Cortex of kidney (tissue), 1 donor: ENCODE measurements at places on chromosomes 2 and 18.

GRCh38 chr2:134137182-134137611, 116.7 kb upstream of the MGAT5 start:
- no peak for DNase-seq

DNA sequence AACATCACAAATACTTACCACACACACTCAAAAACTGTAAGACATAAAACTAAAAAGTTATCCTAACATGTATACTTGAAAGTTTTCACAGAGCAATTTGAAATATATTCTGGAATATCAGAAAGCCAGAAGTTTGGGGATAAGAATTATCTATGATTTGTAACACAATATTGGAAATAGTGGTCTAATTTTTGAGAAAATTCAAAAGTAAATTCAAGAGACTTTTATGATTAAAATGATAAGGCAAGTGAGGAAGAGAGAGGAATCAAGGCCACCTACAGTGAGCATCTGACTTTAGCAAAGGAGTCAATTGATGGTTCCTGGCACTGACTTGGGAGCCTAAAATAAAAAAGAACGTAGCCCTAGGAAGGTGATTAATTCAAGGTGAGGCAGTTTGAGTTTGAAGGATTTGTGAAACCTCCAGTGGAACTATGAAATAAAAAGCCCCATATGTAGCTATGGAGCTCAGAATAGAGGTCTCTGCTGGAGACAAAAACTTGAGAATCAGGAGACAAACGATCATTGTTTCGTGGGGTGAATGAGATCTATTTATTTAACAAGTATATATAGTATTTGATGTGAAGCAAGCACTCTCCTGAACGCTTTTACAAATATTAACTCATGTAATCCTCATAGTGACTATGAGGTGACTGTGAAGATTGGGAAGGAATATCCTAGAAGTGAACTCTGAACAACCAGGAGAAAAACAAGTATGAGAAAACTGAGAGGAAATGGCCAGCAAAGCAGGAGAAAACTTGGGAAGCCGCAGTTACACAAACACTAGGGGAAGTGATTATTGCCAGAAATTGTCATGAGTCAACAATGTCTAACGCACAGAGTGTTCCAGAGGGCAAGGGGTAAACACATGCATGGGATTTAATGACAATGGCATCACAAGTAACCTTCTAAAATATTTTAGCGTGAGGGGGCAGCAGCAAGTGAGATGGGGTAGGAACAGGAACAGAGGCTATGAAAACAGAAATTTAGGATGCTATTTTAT, 12.8 kb downstream of the TFPI start:
- no peak for DNase-seq

- DNase-seq = no peak
Observed at GRCh38 chr18:79800371-79801180, 2.8 kb downstream of the KCNG2 start.

GRCh38 chr2:187390891-187391290, 57.2 kb downstream of the CALCRL start:
- DNase-seq = no peak

GRCh38 chr2:54471221-54471711, 15.1 kb downstream of the SPTBN1 start:
- DNase-seq = no peak

GRCh38 chr2:40210344-40210967, 241.4 kb downstream of the SLC8A1 start:
- DNase-seq = no peak

GRCh38 chr18:23912356-23912755, 102.2 kb upstream of the TTC39C start:
- no peak for DNase-seq

- DNase-seq = no peak
Observed at GRCh38 chr2:71336802-71337201, 5.2 kb downstream of the ZNF638 start.

- DNase-seq = no peak
Observed at GRCh38 chr18:76970770-76971559, 148.6 kb downstream of the ZNF236 start.

DNA sequence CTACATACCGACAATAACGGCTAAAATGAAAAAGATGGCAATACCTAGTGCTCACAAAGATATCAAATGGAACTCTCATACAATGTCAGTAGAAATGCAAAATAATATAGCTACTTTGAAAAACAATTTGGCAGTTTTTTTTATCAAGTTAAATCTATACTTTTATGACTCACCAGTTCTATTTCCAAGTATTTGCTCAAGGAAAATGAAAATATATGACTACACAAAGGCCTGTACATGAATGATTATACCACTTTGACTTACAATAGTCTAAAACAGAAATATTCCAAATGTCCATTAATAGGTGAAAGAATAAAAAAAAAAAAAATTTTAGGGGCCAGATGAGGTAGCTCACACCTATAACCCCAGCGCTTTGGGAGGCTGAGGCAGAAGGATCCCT, 219.8 kb downstream of the ZRANB3 start:
- no peak for DNase-seq

- DNase-seq = no peak
Observed at GRCh38 chr2:134308474-134309385, 54.9 kb downstream of the MGAT5 start.

- no peak for DNase-seq
Observed at GRCh38 chr2:163735685-163736432, at the start of gene FIGN. FIGN (minus strand) TSS chr2:163736008; CDS start chr2:163734927, 1,081 bp downstream.

GRCh38 chr18:56038171-56039030, 450.4 kb upstream of the TCF4 start:
- DNase-seq = no peak

DNA sequence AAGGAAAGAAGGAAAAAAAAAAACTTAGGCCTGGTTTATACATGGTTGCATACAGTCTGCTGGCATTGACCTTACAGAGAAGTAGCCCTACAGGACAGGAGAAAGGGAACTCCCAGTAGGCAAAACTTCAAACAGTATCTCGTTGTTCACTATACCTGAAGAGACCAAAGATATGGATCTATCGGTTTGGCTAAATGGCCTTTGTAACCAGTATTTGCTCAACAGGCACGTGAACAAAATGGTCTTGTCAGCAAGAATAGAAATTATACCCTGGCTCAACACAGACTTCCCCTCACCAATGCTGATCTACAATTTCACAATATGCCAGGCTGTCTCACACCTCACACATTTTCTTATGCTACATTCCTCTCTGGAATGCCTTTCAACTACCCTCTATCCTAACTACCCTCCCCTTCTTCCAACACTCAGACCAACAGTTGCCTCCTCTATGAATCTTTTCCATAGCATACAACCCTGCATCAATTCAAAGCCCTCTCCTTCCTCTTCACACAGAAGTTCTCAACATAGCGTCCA, 13.7 kb downstream of the HYCC2 start:
- no peak for DNase-seq

GRCh38 chr2:163373496-163373895, 362.3 kb downstream of the FIGN start:
- DNase-seq = no peak

GRCh38 chr2:196287523-196287922, 116.1 kb upstream of the STK17B start:
- no peak for DNase-seq
